Activated naive CD4-positive, alpha-beta T cell treated with anti-CD3 and anti-CD28 coated beads, Interleukin-2, amount 50 U/mL, for 72 hours (primary cell): ENCODE measurements at places on chromosomes 5 and 9. TPM values are rescaled to one million over a fixed set of nuclear protein-coding genes. Genes with fewer than 3 reads are reported as not detected.

DNA sequence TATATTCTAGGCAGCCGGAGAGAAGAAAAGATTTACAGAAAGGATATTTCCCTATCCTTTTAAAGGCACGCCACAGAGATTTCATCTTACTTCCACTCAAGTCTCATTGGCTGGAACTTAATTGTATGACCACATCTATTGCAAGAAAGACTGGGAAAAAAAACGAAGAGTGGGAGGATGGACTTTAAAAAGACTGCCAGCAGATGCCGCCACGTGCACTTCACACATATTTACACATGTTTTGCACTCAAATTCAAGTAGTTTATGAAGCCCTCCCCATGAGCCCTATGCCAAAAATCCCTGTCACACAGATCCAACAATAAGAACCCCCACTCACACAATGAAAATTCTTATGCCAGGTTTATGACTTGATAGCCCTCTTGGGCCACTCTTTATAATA lies 138.5 kb upstream of the TYRP1 start:
- no peak for DNase-seq

DNA sequence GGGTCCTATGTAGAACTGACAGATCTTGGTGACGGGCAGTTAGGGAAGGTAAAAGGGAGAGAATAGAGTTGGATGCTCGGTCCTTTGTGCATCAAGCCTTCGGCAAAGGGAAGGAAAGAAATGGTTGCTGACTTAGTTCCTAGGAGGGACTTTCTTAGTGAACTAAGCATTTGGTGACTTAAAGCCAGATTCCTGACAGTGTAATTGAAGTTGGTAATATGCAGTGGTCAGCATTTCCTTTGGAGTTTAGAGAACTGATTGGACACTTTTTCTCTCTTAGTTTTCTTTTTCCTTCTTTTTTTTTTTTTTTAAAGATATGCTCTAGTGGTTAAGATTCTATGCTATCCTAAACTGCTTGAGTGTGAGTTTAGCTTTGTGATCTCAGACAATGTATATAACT lies 2.3 kb downstream of the CLTA start:
- DNase-seq, result no peak

GRCh38 chr5:32030222-32030621 lies 143.9 kb downstream of the GOLPH3 start:
- DNase-seq, result no peak

DNA sequence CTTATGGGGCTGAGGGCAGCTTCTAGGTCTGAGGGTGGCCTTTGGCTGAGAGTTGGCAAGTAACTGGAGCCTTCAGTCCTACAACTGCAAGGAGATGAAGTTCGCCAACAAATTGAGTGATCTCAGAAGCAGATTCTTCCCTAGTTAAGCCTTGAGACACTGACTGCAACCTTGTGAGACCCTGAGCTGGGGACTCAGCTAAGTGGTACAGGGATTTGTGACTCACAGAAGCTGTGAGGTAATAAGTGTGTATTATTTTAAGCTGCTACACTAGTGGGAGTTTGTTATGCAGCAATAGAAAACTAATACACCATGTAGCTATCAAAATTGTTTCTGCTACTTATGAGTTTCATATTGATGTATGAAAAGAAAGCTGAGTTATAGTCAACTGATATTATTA lies 279.2 kb downstream of the PIK3R1 start:
- no peak for DNase-seq

- no peak for DNase-seq
Observed at GRCh38 chr9:93183663-93184431, at the start of gene WNK2. Gene WNK2, plus strand, starts transcription at chr9:93184139. Its CDS starts 791 bp downstream, at chr9:93184930.

The NR4A3 gene
- 7.8 TPM for total RNA-seq

GRCh38 chr5:35656721-35657120 lies 39.1 kb downstream of the SPEF2 start:
- DNase-seq, result no peak

- DNase-seq, result no peak
Observed at GRCh38 chr5:68344447-68345111, 129.0 kb downstream of the PIK3R1 start.

DNA sequence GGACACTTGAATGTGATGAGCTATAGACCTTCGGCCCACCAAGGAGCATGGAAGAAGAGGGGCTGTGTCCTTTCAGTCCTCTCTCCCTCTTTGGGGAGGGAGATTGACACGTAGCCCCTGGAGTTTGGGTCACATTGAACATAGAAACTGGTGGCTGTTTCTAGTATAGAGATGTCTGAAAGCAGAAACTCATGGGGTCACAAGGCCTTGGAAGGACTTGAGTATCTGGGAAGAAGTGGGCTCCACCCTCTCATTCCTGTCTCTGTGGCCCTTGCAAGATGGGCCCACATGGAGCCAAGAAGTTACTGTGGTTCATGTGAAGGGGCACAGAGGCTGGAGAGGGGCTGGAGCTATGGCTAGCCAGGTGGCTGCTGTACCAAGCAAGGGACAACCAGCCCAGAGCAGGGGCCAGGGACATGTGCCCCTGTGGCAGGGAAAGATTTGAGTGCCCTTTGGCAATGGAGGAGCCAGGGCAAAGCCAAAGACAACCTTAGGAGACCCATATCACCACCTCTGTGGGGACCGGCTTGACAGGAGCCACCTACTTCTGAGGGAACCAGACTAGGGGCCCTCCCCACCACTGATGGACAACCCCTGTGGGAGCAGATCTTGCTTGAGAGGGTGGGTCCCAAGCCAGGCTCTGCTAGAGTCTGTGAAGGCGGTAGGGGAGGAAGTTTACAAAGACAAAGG lies 12.8 kb upstream of the ANGPTL2 start:
- no peak for DNase-seq

DNA sequence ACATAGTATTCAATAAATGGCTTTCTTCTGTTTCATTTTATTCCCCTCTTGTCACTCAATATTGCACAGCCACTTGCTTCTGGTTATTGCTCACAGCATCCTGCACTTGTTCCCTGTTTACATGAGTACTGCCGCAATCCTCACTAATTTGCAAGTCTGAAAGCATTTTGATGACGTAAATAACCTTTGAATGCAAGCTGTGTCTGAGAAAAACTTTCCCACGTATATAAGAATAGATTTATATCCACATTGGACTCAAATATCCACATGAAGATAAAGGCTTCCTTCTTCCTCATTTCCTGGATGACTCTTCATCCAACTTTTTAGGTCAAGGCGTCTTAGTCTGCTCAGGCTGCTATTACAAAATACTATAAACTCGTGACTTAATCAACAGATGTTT lies 88.2 kb upstream of the DAP start:
- no peak for DNase-seq

The RASEF gene
- not detected for total RNA-seq

- DNase-seq, result no peak
Observed at GRCh38 chr5:131488463-131488862, 146.6 kb downstream of the RAPGEF6 start.
